Suppressor macrophage (primary cell): ENCODE measurements at places on chromosomes 7 and 10.

DNA sequence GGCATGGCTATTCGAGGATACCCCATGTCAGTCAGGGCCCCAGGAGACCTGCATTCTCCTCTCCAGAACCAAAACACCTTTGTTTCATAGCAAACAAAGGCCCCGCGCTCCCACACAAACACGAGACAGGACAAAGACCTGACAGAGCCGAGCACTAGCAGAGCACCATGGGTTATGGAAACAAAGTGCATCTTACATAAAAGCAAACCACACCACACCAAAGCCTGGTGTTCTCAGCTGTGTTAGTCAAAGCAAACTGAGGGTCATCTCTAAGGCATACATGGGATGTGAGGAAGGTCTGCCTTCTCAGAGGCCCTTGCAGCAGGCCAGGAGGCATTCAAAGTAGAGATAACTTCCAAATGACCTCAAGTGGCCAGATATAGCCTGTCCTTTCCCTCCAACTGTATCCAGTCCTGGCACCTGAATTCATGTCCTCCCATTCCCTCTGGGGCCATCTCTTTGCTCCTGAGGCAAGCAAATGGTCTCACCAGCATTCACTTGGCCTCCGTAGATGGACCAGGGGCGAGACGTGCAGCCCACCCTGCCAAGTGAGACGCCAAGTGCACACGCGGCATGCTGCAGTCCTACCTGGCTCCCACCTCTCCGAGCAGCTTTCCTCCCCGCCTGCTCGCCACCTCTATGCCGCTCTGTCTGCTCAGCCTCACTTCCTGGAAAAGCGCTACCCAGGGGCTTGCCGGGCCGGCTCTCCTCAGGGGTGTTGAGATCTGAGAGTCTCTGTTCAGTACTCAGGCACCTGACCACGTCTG is 45.3 kb upstream of the PDLIM1 start:
- DNase-seq: no peak

GRCh38 chr10:104680467-104681401 is 39.6 kb downstream of the SORCS3 start:
- DNase-seq: no peak

DNA sequence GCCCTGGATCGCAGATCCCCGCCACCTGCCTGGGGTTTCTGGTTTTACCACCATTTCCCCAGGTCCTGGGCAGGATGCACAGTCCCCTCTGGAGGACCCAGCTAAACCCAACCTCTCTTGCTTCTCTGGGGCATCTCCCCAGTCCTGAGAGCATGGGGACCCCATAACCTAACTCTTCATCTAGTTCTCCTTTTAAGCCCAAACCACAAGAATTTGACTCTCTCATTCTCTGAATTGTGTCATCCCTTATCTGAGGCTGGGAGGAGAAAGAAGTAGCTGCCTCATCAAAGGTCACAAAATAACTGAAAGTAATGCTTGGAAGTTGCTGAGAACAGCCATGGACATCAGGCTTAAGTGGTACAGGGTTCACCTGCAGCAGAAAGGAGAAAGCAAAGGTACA is 159.9 kb downstream of the FGFR2 start:
- DNase-seq: no peak

DNA sequence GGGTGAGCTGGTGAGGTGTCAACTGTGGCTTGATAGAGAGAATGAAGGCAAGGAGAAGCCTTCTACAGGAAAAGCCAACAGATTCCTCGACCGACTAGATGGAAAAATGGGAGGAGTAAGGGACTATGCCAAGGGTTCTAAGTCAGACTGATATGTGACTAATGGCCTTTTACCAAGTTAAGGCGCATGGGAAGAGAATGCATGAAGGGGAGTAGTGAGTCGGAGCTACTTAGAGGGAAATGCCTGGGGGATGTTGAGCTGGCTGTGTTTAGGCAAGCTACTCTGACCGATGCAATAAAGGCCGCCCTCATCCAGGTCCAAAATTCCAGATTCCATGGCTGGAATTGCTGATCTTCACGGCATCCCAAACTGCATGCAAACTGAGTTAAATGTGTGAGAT is 48.2 kb downstream of the APBB1IP start:
- DNase-seq: no peak

DNA sequence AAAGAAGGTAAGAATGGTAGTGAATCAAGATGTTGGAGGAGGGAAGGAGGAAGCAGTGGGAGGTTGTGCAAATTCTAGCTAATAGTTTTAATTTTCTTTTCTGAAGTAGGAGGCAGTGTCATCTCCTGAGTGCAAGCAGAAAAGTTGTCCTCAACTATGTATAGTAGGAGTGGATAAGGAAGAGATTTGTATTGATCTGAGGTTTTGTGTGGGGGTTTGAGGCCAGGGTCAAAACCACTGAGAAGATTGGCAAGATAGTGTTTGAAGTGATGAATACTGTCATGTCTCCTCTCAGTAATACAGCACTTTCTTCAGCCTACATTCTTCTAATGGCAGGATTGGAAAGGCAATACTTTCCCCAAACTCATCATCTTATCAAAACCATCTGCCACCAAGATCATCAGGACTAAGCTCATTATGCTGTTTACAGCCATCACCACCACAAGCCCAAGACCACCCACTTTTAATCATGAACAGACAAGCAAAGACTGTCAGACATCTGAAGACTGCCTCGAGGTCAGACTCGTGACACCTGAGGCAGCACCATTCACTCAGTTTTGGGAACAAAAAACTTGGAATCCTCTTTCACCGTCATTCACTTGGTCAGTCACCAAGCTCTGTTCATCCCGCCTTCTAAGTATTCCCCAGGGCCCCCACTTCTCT is 1.5 kb upstream of the MIOS start:
- DNase-seq: no peak

GRCh38 chr7:136528329-136528728 is 340.1 kb upstream of the CHRM2 start:
- DNase-seq: no peak

- no peak for DNase-seq
Observed at GRCh38 chr7:23394488-23395171, 75.7 kb downstream of the IGF2BP3 start.

DNA sequence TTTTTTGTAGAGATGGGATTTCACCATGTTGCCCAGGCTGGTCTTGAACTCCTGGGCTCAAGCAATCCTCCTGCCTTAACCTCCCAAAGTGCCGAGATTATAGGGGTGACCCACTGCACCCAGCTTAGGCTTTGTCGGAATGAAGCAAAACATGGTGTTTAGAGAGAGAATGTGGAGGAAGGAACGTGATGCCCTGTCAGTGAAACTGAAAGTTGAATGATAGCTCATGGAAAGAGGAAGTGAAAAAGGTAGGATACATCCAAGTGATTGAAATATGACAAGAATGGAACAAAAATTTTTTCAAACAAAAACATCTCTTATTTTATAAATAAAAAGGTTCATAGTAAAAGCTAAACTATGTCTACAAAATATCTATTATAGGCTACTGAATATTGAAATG is 5.9 kb downstream of the AKAP9 start:
- DNase-seq: peak; percentile 22

GRCh38 chr10:16545116-16545736 is 23.5 kb upstream of the C1QL3 start:
- peak; percentile 7 for DNase-seq

DNA sequence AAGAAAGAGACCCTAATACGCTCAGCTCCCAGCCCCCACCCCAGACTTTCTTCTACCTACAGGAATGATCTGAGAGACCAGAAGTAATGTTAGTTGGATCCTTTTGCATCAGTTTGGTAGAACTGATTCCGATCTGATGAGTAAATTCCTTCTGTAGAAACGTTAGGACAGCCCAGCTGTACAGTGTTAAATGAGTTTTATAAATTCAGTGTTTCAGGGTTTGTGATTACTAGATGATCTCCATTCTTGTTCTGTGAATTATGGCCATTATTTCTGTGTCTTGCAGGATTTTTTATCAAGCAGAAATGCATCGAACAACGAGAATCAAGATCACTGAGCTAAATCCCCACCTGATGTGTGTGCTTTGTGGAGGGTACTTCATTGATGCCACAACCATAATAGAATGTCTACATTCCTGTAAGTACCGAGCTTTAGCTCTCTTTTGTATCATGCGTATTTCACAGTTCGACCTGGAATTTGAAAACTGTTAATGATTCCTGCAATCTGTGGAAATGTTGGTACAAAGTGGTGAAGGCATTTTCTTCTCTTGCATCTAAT is 5.3 kb downstream of the BMI1 start:
- DNase-seq: no peak

- no peak for DNase-seq
Observed at GRCh38 chr10:119620241-119621077, 23.7 kb upstream of the TIAL1 start.

DNA sequence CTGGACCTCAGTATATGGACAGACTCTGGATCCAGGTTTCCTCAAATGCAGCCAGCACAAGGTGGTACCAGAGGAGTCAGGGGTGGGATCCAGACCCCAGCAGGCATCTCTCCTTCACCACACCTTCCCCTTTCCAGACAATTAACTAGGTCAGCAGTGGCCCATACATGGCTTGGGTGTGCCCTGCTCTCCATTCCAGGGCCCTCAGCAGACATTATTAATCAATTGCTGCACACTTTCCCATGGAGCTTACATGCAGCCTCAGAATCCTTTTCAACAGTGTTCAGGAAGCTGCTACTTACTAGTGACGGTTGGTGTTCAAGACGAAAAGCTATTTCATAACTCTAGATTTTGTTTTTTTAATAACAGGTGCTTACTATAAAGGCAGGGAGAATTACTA is 6.0 kb downstream of the COL13A1 start:
- DNase-seq: no peak

DNA sequence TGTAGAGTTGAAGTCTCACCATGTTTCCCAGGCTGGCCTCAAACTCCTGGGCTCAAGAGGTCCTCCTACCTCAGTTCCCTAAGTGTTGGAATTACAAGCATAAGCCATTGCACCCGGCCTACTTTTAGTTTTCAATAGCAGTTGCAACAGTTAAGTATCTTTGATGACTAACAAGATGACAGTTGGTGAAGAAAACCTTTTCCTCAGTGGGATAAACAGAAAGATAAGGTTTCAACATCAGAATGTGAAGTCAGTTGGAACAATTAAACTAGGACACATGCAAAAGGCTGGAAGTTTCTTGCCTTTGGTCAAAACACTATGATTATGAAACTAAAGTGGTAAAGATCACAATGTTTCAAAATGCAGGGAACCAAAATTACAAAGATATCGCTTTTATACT is 169.2 kb downstream of the ZNF438 start:
- DNase-seq: peak; percentile 28

- DNase-seq: no peak
Observed at GRCh38 chr10:74650613-74651012, 175.8 kb upstream of the KAT6B start.

GRCh38 chr10:89549510-89549909 is 14.1 kb upstream of the SLC16A12 start:
- no peak for DNase-seq

- no peak for DNase-seq
Observed at GRCh38 chr10:87794285-87794684, 23.7 kb downstream of the ATAD1 start.

GRCh38 chr7:77877791-77878190 is 79.2 kb downstream of the PHTF2 start:
- no peak for DNase-seq

GRCh38 chr7:114644455-114644854 is 229.8 kb downstream of the FOXP2 start:
- DNase-seq: no peak

- DNase-seq: no peak
Observed at GRCh38 chr7:24980534-24981170, 674 bp upstream of the OSBPL3 start.

- no peak for DNase-seq
Observed at GRCh38 chr7:87833130-87833529, 43.0 kb downstream of the SLC25A40 start.
